Activated B cell treated with CpG ODN at 0.5 μM for 24 hours (primary cell): ENCODE measurements at places on chromosomes 1 and 21. TPM values are rescaled to one million over a fixed set of nuclear protein-coding genes. Genes with fewer than 3 reads are reported as not detected.

Gene OR2T2
- 3.2 and 4.1 TPM in 2 replicates for total RNA-seq

Gene TLR5
- not detected in 2 replicates for total RNA-seq

Gene S100A1
- total RNA-seq = 0.31 and 0.69 TPM in 2 replicates

Gene LCE1B
- not detected in 2 replicates for total RNA-seq

Gene AMY1A
- total RNA-seq = not detected in 2 replicates

Gene UBL4B
- total RNA-seq = not detected in 2 replicates

DNA sequence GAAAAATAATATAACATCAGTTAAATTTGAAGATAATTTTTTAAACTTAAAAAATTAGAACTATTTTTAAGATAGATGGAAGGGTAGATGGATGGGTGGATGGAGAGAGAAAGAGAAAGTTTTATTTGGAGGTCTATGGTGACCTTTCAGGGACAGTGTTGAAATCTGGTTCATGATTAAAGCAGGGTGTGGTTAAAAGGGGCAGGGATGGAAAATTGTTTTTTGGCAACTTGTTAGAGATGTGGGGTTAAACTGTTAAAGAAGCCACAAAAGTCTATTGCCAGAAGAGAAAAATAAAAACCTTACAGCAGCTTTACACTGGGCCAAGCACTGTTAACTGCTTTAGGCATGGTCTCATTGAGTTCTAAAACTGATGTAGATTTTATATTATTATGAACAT lies 134.9 kb upstream of the GORAB start:
- no peak for DNase-seq

DNA sequence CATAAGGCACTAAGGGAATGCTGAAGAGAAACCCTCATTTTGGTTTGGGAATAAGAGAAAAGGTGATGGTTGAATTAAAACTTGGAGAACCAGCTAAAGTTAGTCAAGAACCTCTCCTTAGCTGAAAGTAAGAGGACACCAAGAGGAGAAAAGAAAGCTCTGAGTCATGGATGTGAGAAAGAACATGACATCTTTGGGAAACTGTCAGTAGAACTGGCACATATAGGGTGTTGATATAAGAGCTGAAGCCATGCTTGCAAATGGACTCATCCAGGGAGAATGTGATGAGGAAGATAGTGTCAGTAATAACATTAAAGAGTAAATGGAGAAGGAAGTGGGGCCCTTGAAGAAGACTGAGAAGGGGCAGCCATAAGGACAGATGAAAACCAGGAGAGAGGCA lies 54.3 kb downstream of the LRRC8C start:
- DNase-seq = no peak

DNA sequence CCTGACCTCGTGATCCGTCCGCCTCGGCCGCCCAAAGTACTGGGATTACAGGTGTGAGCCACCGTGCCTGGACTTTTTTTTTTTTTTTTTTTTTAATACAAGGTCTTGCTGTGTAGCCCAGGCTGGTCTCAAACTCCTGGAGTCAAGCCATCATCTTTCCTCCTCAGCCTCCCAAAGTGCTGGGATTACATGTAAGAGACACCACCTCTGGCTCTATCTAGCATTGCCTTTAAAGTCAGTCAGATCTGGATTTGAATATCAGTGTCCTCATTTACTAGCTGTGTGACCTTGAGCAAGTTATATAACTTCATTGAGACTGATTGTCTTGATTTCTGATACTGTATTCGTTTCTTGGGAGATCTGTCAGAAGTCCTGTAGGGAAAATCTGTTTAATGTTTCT lies 6.6 kb downstream of the MAP3K21 start:
- no peak for DNase-seq

DNA sequence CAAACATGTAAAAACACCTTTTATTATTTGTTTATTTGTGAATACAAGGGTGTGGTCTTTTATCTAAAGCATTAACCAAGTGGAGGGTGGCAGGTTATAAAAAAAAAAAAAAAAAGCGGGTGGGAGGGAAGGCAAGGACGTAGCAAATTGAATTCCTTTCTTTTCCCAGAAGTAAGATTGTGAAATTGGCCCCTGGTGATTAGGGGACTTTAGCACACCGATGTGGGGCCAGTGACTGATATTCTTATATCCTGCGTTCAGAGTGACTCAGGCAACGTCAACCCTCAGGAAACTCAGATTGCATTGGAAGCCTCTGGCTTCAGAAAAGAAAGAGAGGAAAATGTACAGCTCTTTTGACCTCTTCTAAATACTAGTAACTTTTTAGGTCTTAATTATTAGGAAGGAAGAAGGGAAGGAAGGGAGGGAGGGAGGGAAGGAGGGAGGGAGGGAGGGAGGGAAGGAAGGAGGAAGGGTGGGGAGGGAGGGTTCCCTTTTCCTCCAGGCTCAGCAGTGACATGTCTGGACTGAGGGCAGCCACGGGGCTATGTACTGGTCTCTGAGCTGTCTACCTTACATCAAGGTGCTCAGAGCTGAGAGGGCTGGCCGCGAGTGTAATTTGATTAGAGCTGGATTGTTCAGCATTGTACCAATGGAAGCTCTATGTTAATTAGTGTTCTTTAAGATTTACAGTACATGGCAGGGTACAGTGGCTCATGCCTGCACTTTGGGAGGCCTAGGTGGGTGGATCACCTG lies 30.2 kb downstream of the EVA1C start:
- DNase-seq = no peak

- DNase-seq = no peak
Observed at GRCh38 chr1:221633841-221634409, 108.0 kb downstream of the DUSP10 start.

DNA sequence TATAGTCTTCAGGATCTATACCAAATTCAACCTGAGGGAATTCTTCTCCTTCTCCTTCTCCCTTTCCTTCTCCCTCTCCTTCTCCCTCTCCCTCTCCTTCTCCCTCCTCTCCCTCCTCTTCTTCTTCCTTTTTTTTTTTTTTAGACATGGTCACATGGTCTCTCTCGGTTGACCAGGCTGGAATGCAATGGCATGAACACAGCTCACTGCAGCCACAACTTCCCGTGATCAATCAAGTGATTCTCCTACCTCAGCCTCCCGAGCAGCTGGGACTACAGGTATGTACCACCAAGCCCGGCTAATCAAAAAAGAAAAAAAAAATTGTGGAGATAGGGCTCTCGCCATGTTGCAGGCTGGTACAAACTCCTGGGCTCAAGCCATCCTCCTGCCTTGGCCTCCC lies 51.5 kb downstream of the DNAI4 start:
- no peak for DNase-seq

GRCh38 chr1:63408331-63408730 lies 40.9 kb downstream of the ALG6 start:
- DNase-seq = no peak

- no peak for DNase-seq
Observed at GRCh38 chr1:156524481-156524869, 23.9 kb upstream of the MEF2D start.

DNA sequence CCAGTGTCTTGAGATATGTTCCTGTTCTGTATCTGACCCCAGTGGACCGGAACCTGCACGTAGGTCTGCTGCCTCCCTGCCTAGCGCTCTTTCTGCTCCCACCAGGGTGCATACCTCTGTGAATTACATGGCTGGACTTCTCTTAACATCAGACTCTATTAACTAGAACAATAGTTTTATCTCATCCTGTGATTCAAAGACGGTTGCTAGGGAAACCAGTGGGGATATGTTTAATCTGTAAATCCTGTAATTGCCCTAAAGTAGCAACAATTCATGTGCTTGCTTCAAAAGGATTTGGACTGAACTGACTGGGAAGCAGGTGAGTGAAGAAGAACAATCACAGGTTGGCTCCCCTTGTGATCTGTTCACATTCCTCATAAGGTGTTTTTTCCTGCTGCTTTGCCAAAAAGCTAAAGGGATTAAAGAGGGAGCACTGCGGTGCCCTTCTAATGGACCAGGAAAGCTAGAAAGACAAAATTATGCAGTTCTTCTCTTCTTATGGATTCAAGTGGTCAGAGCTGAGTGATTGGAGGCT lies 52.7 kb upstream of the DIRAS3 start:
- DNase-seq = no peak

DNA sequence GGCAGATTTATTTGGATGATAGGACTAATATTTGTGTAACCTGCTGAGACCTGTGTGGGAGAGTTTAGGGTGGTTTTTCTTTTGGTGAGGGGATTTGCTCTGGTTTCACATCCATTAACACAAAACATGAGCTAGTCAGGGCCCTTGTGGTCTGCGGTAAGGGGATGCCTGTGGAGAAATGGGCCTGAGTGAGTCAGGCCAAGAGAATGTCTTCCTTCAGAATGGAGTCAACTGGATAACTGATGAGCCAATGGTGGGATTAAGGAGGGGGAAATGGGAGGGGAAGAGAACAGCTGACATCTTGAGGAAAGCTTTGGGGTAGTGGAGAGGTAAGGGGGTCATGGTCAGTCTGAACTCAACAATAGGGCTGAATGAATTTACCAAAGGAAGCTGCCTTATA lies 13.9 kb downstream of the WNT2B start:
- no peak for DNase-seq

DNA sequence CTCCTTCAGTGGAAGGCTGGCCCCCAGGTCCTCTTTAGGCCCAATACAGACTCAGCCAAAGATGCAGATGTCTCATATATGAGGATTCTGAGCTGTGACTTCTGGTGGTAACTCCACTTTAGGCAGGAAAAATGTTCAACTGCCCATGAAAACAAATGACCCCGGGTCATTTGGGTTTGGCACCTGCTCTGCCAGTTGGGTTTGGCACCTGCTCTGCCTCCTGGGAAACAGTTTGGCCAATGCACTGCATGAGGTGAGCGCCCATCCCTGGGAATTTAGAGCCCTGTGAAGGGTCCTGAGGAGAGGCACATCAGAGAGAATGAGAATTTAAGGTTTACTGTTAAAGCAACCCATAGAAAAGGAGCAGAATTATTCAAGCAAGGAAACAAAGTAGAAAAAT lies 45.3 kb downstream of the B3GALT5 start:
- DNase-seq = no peak

- no peak for DNase-seq
Observed at GRCh38 chr1:208302699-208303238, 58.6 kb upstream of the PLXNA2 start.

DNA sequence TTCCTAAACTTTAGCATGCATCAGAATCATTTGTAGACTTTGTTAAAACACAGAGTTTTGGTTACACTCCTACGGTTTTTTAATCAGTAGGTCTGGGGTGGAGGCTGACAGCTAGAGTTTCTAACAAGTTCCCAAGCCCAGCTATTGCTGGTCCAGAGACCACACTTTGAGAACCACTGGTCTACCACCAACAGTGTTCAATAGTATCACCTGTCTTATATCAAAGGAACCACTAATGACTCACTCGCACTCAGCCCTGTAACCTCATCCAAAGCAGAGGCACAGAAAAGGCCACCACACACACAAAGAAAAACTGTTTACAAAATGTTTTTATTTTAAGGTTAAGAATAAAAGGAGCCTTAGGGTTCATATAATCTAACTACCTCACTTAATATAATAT lies 68.7 kb downstream of the HIVEP3 start:
- no peak for DNase-seq

GRCh38 chr1:65467536-65467935 lies 47.1 kb downstream of the LEPR start:
- no peak for DNase-seq

GRCh38 chr1:155320661-155321617 lies at the start of gene RUSC1:
Gene RUSC1 (plus strand): TSS chr1:155320894. CDS start chr1:155321774, 880 bp downstream.
- peak; percentile 70 for DNase-seq

GRCh38 chr1:162009501-162010174 lies 14.0 kb downstream of the OLFML2B start:
- no peak for DNase-seq

- no peak for DNase-seq
Observed at GRCh38 chr1:203182387-203182953, 4.0 kb downstream of the CHI3L1 start.

DNA sequence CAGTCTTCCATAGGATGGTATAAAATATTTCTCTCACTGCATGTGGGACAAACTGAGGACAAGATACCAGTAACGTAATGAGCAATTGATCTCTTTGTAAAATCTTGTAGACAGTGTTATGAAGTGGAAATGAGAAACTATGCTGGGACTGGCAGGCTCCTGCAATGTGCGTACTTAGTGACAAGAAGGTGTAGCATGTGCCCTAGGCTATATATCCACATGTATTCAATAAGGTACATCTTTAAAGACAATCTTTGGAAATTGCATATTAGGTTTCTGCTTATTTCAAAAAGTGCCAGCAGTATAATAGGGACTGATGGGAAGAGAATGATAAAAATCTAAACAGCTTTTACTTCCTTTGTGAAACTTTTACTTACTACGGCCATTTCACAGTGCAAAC lies 81.9 kb upstream of the GREM2 start:
- no peak for DNase-seq

DNA sequence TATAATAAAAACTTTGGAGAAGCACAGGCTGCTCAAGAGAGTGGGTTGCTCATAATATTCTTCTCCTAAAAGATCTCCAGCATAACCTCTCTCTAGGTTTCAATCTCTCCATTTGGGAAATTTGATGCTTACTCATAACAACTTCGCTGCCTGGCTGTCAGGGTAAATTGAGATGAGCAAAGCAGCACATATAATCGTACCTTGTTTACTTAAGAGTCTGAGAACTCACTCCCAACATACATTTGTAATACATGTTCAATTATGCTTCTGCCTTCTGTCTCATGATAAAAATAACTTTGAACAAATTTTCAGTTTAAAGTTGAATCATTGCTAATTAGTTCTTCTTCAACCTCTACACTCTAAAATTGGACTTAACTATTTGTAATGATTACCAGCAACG lies 68.9 kb downstream of the DUSP10 start:
- DNase-seq = no peak

GRCh38 chr1:30950053-30950452 lies 41.5 kb upstream of the SDC3 start:
- DNase-seq = no peak

DNA sequence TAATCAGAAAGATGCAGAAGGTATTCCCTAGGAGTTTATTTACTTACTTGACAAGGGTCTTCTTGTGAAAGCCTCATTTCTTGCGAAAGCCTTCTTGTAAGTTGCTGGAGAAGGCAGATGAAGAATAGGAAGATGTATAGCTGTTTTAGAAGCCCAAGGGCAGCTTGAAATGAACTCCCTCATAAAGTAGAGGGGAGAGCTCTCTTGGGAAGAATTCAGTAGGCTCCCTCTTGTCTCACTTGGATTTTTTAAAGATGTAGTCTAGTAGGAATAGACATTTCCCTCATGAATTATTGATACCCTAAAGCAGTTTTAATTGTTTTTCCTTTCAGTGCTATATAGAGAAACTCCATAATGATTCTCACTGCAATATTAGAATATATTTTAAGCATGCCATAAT lies 639.2 kb upstream of the CXADR start:
- DNase-seq = no peak

DNA sequence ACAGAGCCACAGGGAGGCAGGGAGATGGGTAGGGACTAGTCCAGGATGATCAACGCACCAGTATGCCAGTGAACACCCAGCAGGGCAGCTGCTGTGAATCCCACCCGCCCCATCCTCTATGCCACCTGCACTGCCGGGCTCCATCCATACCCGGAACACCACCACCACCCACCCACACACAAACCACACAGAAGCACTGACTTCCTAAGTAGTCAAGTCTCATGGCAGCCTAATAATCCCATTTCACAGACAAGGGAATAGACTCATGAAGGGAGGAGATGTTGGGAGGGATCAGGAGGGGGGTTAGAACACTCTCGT lies 6.3 kb downstream of the DRAXIN start:
- DNase-seq = no peak

- no peak for DNase-seq
Observed at GRCh38 chr1:13775916-13776315, 75.9 kb downstream of the PRDM2 start.

- no peak for DNase-seq
Observed at GRCh38 chr1:43302721-43303470, 2.1 kb downstream of the TIE1 start.
